ENCODE measurements at places on chromosomes 16 and 17.

DNA sequence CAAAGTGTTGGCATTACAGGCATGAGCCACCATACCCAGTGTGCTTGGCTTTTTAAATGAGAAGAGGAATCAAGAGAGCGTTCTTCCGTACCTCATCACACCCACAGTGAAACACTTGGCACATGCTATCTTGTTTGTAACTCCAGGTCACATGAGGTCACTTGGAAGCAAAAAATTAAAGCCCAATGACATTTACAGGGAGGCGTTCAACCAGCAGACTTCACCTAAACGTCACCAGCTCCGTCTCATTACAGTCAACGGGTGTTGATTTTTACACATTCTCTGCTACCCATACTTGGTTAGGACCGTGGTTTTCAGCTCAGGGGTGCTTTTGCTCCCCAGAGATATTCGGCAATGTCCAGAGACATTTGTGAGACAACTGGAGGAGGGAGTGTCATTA is 127.0 kb downstream of the XYLT1 start:
- DNase-seq: no peak

GRCh38 chr17:35906926-35907637 is 23.5 kb downstream of the RDM1 start:
- DNase-seq: no peak

DNA sequence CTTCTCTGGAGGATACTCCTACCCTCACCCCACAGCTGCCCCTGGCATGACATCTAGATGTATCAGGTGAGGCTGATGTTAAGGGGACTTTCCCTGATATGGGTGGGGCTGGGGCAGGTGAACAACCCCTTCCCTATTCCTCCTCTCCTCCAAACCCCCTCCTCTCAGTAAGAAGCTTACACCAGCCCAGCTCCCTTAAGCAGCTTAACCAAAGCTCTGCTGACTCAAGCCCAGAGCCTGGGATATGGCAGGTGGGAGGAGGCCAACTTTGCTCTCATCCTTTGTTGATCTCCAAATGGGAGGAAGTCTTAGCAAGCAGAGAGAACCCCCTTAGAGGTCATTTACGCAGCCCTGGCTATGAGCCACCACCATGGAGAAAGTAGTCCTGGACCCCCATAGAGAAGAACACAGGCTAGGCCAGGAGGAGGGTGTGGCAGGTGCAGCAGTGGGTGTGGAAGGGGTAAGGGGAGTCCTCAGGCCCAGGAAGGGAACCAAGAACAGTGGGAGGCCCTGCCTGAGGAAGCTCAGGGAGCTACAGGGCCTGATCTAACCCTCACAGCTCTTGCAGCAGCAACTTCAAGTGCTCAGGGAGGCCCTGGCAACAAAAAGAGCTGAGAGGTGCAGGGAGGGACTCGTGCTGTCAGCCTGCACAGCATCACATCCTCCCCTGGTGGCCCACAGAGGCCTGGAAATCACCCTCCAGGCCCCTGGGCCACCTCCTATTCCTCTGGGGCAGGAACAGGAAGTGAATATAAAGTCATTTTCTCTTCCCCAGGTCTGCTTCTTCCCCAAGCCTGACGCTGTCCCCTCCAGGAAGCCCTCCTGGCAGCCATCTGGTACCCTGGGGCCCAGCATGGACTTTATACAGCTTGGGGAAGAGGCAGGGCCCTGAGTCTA is 2.9 kb downstream of the UNC119 start:
- DNase-seq: no peak

- DNase-seq: peak; percentile 44
Observed at GRCh38 chr16:15777533-15778203, 79.2 kb downstream of the MYH11 start.

DNA sequence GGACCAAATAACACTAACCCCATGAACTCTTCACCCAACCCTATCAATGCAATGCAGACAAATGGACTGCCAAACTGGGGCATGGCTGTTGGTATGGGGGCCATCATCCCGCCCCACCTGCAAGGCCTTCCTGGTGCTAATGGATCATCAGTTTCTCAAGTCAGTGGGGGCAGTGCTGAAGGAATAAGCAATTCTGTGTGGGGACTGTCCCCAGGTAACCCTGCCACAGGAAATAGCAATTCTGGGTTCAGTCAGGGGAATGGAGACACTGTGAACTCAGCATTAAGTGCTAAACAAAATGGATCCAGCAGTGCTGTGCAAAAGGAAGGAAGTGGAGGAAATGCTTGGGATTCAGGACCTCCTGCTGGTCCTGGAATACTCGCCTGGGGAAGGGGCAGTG is 78.9 kb downstream of the TMC6 start:
- DNase-seq: no peak

GRCh38 chr16:83542491-83542890 is 265.3 kb upstream of the HSBP1 start:
- no peak for DNase-seq

DNA sequence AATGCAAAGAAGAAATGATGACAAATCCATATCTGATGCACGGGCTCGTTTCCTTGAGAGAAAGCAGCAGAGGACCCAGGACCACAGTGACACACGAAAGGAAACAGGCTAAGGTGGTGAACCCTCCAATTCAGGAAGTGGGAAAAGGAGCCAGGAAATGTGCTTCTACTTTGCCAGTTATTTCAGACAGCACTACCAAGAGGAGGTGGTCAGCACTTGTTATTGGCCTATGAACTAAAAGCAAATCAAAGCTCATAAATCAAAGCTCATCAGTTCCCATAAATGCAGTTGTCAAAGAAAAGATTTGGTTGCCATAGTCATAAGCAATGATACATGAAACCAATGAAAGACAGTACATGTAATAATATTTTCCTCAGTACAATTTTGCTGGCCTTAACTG is 12.6 kb upstream of the CLTC start:
- no peak for DNase-seq

GRCh38 chr17:76353004-76353598 is 615 bp downstream of the PRPSAP1 start:
- DNase-seq: no peak

DNA sequence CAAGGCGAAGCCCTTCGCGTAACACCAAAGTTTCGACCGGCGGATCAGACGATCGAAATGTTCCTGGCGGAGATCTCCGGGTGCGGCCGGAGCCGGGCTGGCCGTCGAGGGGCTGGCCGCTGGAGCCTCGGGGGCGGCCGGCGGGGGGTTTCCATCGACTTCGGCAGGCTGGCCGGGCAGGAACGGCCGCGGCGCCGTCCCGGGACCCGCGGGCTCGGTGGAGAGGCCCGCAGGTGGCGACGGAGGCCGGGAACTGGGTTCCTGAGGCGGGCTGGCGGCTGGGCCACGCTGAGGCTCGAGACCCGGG is 1.1 kb downstream of the EPOP start:
- DNase-seq: no peak

- no peak for DNase-seq
Observed at GRCh38 chr16:85506635-85506911, 106.5 kb upstream of the GSE1 start.

DNA sequence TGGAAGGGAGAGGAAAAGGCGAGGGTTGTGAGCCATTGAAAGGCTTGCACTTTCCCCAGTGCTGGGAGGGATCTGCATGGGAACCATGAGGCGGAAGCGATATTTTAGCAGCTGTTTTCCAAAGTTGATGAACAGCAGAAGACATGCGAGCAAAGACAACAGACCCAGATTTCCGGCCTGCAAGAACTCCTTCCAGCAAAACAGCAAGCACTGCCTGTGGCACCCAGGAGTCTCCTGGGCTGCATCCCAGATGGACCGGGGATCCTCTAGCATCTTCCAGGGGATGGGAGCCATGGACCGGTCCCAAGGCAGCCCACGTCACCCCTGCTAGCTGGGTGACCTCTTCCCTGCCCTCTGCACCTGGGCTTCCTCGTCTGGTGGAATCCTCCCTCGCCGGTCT is 162.8 kb downstream of the IRF8 start:
- no peak for DNase-seq

GRCh38 chr17:63925615-63926014 is 6.5 kb downstream of the CD79B start:
- DNase-seq: peak; percentile 2

- DNase-seq: no peak
Observed at GRCh38 chr17:78991906-78992532, 12.3 kb upstream of the LGALS3BP start.

DNA sequence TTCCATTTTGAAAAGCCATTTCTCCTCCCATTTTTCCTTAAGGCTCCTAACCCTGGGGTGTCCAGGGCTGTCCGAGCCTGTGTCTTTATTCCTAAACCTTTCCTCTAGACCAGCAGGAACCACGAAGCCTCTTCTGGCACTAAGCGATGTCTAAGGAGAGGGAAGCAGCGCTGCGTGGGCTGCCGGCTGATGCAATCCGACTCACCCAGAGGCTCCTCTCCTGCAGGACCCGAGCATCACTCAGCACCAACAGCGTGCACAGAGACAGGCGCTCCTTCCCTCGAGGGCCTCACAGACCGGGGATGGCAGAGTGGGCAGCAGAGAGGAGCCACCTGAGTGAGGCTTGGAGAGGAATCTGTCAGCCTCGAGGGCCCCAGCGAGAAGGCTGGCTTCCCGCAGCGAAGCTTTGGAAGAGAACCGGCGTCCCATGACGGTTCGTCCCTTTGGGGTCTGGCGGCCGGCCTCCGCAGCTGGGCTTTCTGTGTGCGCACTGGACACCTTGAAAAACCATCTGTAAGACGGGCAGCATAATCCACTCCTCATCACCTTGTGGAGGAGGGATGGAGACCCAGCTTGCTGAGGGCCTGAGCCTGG is 174.3 kb downstream of the FOXL1 start:
- no peak for DNase-seq

- DNase-seq: no peak
Observed at GRCh38 chr16:4454623-4455022, 19.8 kb downstream of the NMRAL1 start.

DNA sequence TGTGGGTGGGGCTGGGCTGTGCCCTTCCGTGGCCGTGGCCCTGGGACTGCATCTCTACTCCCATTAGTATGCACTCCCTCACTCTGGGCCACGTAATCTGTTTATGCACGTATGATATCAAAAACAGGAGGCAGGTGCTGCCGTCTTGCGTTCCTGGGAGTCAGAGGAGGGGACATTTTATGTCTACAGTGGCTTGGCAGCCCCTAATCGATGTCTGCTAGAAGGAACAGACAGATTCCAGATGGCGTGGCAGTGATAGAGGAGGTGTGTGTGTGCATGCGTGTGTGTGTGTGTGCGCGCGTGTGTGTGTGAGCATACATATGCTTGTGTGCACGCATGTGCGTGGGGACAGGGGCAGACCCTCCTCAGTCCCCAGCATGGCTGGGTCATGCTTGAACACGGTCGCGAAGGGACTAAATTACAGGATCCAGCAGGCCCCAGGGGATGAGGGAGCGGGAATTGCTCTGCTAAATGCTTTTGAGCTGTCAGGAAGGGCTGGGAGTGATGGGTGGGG is 44.7 kb downstream of the SREBF1 start:
- no peak for DNase-seq

- DNase-seq: no peak
Observed at GRCh38 chr17:77491921-77492445, 351.2 kb downstream of the SEC14L1 start.

- no peak for DNase-seq
Observed at GRCh38 chr16:15602285-15603044, 40.5 kb downstream of the MARF1 start.

DNA sequence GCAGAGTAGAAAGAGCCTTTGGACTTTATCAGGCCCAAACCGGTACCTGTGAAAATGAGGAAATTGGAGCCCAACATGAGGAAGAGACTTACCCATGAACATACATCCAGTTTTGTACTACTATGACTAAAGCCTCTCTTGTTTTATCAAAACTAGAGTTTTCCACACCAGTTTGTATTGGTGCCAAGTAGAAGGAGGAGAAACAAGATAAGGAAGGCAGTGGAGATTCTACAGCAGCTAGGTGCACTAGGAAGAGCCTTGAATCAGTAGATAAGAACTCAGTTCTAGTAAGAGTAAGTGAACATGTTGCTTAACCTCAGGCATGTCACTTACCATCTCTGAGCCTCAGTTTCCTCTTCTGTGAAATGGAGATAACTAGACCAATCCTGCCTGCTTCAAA is 13.7 kb upstream of the TMEM132E start:
- no peak for DNase-seq

- no peak for DNase-seq
Observed at GRCh38 chr17:8072729-8073461, 14.6 kb downstream of the ALOX12B start.

- DNase-seq: no peak
Observed at GRCh38 chr17:1880851-1881630, 51.2 kb downstream of the RPA1 start.

DNA sequence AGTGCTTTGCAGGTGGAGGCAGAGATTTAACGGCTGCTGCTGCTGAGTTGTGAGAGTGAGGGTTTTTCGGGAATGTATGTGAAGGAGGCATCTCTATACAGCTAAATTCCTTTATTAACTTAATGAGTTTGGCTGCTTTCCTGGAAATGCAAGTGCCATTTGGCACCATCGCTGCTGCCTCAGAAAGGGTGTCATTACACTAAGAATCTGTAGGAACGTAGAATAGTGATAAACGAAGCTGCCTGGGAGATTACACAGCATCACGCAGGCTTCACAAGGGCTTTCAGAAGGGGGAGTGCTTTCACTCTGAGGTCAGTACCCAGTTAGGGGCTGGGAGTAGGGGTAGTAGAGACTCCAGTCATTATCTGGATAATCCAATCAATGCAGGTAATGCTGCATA is 14.1 kb upstream of the NLRP1 start:
- DNase-seq: no peak

DNA sequence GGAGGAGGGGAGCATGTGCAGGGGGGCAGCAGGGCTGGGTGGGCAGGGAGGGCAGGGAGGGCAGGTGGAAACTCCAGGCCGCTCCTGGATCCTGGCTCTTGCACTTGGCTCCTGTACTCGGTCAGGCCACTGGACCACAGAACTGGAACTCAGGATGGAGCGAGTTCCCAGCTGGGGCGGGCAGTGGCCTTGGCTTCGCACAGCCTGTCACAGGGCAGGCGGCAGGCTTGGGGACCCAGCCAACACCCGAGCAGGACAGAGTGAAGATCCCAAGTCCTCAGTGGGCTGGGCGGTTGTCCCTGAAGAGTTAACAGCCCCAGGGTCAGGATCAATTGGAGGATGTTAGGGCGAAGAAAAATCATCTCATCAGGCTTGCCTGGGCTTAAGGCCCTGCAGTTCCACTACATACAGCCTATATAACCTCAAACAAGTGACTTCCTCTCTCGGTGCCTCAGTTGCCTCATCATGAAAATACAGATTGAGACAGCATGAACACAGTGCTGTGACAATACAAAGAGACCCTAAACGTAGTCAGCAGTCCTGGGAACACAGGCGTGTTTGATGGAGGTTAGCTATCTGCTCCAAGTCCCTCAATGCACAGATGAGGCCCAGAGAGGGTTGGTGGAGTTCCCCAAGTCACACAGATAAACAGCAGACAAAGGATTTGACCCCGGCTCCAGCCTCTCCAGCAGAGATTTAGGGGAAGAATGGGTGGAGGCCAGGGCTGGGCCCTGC is 21.9 kb downstream of the ZNF423 start:
- no peak for DNase-seq

- no peak for DNase-seq
Observed at GRCh38 chr17:64390044-64390443, 616 bp downstream of the PECAM1 start.

DNA sequence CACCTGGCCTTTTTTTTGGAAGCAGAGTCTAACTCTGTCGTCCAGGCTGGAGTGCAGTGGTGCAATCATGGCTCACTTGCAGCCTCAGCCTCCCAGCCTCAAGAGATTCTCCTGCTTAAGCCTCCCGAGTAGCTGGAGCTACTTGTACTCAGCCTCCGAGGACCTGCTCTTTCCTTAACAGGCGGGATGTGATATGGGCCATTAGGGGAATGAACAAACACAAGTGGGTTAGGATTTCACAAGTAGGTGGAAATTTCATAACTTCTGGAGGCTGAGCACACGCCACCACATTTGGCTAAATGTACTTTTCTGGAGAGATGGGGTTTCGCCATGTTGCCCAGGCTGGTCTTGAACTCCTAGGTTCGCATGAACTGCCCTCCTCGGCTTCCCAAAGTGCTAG is 4.1 kb downstream of the PAM16 start:
- DNase-seq: no peak

All from 8988T (cell line).